ENCODE measurements at places on chromosomes 4 and X.

DNA sequence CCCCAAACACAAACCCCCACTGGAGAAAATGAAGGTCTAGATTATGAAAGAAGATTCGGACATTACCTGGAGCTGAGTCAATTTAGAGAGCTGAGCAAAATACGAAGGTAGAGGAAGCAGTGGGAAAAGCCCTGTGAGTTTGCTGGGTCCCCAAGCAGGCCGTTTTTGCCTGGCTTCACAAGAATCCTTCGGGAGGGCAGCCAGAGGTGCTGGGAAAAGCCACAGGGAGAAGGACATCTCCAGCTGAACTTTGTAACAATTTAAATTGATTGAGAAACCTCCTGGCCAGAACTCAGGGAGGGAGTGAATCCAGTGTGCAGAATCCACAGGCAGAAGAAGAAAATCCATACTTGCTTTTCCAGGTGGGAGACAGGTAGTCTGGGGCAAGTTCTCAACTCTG, 319.1 kb upstream of the CT83 start:
- DNase-seq = no peak

DNA sequence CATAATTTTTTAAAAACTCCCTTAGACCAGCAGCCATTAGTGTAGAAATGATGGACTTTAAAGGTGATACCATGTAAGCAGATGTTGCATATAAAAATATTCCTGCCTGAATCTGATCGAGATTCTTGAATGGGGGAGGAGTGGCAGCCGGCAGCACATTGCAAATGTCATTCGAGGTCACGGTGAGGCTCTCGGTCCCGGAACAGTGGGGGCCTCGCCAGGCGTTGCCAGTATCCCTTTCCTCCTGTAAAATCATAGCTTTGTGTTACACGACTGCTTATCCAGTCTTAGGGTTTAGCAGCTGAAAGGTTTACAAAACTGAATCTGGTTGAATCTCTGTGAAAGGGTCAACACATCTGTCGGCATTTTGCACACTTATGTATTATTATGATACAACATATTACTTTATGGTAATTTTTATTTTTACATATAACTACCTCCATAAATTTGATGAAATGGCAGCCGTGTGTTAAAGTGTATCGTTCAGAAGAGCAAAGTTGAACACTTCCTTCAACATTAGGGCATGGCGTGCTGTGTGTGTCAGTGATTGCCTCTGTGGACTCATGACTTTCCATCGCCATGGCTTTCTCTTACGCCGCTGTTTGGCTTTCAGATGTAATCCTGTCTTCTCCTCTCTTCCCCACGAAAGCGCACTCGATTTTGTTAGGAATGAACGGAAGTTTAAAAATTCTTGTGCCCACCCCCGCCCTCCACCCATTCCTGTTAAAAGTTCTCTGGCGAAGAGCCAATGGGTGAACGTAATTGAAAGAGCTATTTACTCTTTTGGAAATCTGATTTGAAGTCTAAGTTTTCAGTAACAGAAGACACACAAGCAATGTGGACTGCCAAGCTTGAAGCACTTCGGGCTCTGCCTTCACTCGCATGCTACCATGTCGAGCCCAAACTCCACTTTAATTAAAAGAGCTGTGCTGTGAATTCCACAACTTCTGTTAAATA, 114.8 kb downstream of the STOX2 start:
- no peak for DNase-seq

DNA sequence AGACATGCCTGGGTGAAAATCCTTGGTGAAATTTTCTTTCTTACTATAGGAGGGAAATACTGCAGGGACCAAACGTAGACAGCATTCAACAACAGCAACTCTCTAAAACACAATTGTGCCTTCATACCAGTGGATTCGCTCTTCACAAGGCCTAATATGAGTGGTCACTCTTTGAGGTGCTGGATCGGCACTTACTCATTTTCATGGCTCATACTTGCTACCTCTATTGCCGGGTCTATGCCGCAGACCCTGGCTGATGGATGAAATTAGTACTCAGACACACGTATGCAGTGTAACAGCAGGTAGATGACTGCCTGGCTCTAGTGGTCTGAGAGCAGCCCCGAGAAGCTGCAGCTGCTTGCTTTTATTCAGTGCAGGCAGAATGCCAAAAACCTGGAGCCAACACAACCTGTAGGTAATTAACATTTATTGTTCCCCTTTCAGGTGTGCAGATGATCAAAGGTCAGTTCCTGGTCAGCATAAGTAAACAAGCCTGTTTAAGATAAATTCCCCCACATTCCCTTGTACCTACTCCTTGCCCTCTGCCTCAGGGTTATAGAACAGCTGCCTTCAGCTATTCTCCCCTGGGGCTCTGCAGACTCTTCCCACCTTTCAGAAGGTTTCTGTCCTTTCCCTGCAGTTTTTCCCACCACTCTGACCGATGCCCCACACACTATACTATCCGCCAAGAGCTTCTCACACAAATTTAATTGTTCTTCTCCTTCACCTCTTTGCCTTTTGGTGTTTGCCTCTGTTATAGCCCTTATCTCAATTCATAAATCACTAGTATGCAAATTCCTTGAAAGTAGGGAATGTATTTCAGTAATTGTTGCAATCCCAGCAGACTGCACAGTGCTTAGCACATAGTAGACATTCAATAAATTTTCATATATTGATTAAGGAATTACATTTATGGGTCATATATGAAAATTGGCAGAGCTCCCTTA, 210.0 kb downstream of the SPANXN3 start:
- DNase-seq = no peak

DNA sequence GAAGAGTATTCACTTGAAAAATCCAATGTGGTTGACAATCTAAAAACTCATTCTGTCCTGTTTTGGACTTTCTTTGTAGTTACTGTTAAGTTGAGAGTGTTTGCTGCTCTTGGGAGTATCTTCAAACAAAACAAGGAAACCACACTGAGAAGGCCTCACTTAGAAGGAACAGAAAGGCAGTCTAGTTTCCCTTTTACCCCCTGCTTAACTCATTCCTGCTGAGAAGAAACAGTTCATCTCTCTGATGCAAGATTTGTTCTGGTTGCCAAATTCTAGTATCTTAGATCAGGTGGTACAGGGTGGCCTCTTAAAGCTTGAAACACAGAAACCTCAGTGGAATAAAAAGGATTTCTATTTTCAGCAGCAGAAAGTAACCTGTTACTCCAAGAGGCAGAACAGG, 41.4 kb downstream of the GUCY2F start:
- no peak for DNase-seq

DNA sequence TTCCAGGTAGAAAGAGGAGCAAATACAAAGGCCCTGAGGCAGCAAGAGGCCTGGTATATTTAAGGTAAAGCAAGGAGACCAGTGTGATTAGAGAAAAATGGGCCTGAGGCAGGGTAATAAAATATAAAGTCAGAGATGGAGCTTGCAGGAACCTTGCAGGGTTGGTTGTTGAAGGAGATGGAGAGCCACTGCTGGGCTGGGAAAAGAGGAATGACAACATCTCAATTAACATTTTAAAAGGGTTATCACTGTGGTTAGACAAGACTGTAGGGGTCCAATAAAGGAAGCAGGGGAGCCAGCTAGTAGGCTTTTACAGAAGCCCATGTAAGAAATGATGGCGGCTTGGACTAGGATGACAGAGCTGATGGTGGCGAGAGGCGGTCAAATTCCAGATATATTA, 205.5 kb upstream of the MBNL3 start:
- no peak for DNase-seq

DNA sequence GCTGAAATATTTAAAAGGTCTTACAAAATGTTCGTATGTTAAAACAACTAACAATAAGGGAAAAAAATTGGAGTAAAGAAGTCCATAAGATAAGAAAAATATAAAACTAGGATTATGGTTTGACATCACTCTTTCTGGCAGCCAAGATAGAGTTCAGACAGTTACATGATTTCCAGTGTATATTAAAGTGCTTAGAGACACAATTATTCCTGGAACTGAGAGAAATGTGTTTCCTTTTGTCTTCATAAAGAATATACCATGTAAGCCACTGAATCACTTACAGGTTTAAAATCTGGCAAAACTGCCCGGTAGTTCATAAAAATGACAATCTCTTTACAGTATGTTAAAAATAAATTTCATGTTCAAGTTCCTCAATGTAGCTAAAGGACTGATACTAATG, 538.7 kb upstream of the ATOH1 start:
- no peak for DNase-seq

All from fibroblast of skin of abdomen (primary cell).